CD4-positive, alpha-beta T cell (primary cell): ENCODE measurements at places on chromosomes 12 and 14.
A peak's percentile ranks its signal among the peaks of the same experiment; 100 is the strongest.

DNA sequence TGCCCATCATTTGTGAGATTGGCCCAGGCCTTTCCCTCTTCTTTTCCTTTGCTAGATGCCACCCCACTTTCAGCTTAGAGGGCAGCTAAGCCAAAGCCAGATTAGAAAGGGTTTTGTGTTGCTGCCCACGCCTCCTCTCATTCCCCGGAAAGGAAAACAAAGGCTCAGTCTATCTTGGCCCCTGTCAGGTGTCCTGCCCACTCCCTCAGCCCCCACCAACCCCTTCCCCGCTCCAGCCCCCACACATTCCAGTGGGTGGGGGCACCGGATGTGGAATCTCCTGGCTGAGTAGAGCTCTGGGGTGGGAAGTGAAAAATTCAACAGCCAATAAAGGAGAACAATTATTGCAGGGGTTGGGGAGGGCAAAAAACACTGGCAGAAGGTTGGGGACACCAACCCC is 2.2 kb downstream of the BLOC1S1 start:
- no peak for DNase-seq

DNA sequence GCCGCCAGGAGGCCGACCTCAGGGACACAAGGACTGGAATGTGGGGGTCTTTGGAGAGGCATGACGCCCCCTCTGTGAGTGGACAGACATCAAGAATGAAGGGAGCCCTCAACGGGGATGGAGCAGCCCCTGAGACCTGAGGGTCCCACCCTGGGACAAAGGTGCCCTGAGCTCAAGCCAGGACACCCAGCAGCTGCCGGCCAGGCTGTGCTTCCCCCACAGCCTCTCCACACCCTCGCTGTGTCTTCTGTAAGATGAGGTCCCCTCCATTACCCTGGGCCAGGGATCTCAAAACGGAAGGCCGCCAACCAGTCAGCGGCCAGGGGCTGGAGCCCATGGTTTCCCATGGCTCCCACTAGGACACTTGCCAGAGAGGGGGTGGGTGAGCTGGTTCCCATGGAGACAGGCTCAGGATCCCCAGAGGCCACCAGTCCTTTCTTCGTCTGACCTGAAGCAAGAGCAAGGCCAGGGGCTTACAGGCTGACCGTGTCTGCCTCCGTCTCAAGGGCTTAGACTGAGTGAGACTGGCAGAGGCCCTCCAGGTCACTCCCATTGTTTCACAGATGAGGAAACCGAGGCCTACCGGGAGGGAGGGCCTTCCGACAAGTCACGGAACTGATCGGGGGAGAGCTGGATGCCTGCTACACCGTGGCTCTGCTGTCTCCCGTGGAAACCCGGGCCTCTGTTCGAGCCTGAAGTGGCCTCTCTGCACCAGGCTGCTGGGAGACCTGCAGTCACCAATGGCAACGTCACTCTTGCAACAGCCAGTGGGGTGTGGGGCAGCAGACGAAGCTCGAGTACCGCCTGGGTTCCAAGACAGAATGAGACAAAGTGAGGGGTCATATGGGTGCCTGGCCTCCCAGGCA is 91.7 kb upstream of the DIO3 start:
- no peak for DNase-seq

DNA sequence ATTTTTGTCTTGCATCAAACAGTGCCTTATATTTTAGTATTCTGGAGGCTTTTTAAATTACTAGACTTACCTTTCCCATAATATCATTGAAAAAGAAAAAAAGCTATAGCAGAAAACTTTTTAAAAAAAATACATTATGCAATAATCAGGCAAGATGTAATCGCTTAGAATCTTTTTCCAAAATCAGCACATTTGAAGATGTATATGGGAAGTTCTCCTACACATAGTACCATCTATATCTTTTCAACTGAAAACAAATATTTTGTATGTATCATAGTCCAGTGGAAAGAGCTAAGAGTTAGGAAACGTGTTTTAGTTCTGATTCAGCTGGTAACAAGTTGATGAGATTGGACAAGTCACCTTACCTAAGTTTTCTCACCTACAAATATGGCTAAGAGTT is 70.6 kb downstream of the SLC41A2 start:
- no peak for DNase-seq

DNA sequence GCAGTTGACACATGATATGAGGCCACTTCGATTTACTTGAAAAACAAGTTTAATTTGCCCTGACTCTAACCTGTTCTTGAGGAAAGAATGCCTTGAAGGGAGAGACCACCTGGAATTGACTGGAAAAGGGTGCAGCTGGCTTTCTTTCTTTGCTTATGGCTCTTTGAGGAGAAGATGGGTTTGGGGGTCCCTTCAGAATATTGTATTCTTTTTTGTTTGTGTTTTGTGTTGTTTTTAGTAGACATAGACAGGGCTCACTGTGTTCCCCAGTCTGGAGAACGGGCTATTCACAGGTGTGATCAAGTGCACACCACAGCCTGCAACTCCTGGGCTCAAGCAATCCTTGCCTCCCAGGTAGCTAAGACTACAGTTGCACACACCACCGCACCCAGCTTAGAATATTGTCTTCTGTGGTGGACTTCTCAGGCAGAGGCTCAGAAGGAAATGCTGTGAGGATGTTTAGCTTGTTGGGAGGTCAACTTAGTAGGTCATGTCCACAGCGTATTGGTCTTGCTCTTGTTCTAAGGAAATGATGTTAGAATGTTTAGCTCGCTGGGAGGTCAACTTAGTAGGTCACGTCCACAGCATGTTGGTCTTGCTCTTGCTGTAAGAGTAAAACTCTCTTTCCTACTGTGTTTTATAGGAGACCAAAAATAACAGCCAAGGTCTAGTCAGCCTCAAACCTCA is 1.5 kb upstream of the NRL start:
- no peak for DNase-seq

DNA sequence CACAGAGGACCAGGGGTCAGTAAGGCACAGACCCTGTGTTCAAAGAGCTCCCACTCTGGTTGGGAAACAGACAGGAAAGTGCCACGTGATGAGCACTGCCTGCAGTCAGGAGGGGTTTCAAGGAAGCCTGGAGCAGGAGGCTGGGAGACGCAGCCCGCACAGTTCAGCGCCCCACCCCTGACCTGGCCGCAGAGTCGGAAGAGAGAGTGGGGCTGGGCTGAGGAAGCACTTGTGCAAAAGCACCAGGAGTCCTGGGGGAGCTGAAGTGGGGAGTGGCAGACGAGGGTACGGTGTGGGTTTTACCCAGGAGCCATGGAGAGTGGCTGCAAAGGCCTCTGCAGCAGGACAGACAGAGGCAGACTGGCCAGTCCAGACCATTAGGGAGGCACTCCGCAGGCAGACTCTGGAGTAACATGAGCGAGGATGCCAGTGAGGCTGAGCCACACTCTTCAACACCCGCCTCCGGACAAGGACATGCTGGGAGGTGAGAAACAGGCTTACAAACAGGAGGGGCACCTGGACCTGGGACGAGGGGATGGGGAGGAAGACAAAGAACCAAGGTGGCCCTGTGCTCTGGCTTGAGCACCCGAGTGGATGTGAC is 85.7 kb upstream of the GPR68 start:
- DNase-seq: no peak

DNA sequence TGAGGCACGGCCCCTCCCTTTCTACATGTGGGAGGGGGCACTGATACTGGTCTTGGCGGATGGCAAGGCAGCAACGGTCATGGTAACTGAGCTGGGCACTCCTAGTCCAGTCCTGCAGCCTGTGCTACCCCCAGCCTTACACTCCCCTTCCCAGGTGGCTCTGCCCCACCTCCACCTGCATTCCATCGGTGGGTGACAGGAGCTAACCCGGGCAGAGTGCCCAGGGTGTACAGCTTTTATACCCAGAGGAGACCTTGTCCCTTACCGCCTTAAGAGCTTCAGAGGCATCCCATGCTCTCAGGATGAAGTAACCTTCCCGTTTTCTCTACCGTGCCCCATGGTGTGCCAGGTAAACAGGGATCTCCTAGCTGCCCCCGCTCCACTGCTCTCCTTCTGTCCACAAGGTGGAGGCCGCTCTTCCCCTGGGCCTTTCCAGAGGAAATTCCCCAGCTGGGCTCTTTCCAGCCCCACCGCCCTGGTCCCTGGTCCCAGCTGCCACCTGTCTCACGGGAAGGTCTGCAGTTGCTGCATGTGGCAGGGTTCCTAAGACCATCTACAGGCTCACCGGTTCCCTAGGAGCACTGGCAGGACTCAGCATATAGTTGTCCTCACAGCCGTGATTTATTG is 20.5 kb downstream of the BRI3BP start:
- DNase-seq: no peak

GRCh38 chr14:79705126-79705894 is 506.0 kb downstream of the DIO2 start:
- DNase-seq: no peak

DNA sequence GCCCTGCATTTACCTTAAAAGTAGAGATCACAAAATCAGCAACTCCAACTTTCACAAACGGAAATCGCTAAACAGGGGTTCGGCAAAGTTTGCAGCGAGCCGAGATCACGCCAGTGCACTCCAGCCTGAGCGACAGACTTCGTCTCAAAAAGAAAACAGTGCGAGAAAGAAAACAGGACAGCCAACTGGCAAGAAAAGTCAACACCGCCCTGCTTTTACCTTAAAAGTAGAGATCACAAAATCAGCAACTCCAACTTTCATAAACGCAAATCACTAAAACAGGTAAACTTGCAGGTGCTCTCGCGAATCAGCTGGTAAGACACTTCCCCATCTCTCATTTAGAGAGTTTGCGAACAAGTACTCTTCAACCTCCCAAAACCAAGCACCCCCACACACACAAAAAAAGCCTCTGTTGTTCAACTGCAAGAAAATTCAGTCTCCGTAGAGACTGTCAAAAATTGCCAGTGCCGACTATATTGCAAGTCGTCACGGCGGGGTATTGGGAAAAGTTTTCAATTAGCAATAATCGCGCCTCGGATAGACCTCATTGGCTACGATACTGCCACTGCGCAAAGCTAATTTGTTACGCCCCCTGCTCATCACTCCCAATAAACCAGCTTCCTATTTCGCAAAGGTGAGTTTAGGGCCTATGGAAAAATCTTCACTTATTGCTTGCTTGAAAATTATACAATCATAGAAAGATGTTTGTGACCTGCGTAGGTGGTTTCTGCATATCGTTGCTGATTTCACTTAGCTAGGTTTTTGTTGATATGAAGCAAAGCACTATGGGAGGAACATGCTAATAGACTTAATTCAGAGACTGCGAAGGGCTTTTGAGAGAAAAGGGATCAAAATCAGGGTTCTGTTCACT is at the start of gene RNU4-1:
TSS of gene RNU4-1 (minus strand) at position 577 of the 871 bp plus-strand sequence.
- DNase-seq: peak; percentile 70

DNA sequence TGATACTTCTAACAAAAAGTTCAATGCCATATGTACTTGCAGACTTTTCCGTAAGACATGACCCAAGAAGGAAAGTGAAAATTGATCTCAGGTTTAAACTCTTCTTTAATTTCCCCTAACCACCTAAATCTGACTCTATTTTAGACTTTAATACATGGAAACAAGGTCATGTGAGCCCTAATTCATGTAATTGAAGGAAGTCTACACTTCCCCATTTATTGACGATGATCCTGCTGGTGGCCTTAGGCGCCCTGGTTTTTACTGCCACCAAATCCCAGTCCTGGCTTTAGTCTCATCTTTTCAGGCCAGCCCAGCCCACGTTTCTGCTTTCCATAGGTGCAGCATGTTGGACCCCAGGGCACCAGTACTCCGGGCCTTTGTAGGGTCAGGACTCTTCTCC is 157.9 kb downstream of the PELI2 start:
- no peak for DNase-seq

DNA sequence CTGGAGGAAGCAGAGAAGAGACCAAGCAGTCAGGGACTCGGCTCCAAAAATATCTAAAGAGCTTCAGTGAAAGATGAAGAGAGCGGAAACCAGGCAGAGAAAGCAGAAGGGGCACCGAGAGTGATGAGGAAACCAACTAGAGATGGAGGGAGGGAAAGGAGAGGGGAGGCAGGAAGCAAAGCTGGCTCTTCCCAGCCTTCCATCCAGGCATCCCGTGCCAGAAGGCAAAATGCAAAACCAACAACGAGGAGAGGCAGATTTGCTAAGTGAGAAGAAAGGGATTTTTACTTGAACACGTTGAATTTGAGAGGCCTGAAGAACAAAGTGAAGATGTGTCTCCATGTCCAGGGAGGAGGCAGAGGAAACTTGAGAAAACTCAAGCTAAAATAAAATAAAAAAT is 90.1 kb downstream of the NUAK1 start:
- no peak for DNase-seq

GRCh38 chr14:44444454-44444853 is 62.6 kb downstream of the FSCB start:
- no peak for DNase-seq

- no peak for DNase-seq
These were observed 4.9 kb upstream of the SOX5 start for GRCh38 chr12:23954332-23954731.

- DNase-seq: no peak
These were observed 12.6 kb upstream of the SFSWAP start for GRCh38 chr12:131698286-131698685.

- no peak for DNase-seq
These were observed 71.7 kb upstream of the GPATCH2L start for GRCh38 chr14:76080025-76080424.

GRCh38 chr14:59997449-59997848 is 77.5 kb downstream of the LRRC9 start:
- no peak for DNase-seq
